GM12865 (cell line): ENCODE measurements at places on chromosomes 6 and 20.

- DNase-seq, result peak; percentile 76
Observed at GRCh38 chr6:20427856-20428255, 26.2 kb downstream of the E2F3 start.

GRCh38 chr6:32837651-32838113 is 857 bp downstream of the TAP2 start:
- no peak for DNase-seq

GRCh38 chr6:13760307-13761304 is 49.0 kb upstream of the RANBP9 start:
- DNase-seq, result no peak

DNA sequence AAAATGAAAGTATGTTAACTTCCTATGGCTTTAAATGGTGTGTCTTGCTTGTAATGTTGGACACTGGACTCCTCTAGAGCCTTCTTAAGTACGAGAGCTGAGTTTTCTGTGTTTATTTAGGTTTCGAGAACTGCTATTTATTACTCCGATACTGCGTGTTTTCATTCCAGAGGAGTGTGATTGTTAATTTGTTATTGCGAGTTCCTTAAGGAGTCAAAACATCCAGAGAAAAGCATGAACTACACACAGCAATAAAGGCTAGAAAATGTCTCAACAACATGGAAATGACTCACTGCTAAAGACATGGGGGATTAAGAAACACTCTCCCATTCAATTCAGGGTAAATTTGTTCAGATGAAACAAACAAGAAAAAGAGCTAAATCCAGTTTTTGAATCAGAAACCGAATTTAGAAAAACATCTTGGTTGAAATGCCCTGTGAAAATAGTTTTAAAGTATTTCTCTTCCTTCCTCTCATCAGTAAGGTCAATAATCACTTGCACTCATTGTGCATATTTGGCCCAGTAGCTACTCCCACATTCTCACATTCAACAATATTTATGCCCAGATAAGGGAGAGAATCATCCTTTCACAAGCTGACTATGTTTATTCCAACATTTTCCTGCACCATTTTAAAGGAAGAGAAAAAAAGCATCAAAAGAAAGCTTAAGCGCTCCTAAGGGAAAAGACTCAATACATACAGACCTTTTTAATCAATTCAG is 36.0 kb downstream of the ATXN1 start:
- DNase-seq, result no peak

DNA sequence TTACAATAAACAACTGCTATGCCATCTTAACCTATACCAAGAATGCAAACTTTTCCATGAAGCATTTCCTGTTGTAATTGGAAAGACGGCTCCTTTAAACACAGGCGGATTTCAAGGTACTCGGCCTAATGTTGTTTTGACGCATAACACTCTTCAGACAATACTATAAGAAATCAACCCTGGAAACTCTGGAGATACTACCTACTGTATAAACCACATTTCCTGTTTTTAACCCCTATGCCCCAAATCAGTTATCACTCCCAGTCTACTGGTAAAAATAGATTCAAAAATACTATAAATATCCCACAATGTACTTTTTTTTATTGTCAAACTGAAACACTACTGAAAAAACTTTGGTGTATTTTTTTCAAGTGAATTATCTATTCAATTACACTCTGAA is 118.1 kb downstream of the IRF4 start:
- DNase-seq, result no peak

- DNase-seq, result no peak
Observed at GRCh38 chr6:133394630-133395029, 153.5 kb downstream of the EYA4 start.

GRCh38 chr6:63765828-63766227 is 130.2 kb downstream of the PHF3 start:
- no peak for DNase-seq

GRCh38 chr6:168035661-168036545 is 38.4 kb downstream of the KIF25 start:
- DNase-seq, result no peak

- peak; percentile 93 for DNase-seq
Observed at GRCh38 chr6:158518191-158519127, 41.4 kb upstream of the TMEM181 start.

- DNase-seq, result no peak
Observed at GRCh38 chr6:1423578-1423977, 34.2 kb downstream of the FOXF2 start.

DNA sequence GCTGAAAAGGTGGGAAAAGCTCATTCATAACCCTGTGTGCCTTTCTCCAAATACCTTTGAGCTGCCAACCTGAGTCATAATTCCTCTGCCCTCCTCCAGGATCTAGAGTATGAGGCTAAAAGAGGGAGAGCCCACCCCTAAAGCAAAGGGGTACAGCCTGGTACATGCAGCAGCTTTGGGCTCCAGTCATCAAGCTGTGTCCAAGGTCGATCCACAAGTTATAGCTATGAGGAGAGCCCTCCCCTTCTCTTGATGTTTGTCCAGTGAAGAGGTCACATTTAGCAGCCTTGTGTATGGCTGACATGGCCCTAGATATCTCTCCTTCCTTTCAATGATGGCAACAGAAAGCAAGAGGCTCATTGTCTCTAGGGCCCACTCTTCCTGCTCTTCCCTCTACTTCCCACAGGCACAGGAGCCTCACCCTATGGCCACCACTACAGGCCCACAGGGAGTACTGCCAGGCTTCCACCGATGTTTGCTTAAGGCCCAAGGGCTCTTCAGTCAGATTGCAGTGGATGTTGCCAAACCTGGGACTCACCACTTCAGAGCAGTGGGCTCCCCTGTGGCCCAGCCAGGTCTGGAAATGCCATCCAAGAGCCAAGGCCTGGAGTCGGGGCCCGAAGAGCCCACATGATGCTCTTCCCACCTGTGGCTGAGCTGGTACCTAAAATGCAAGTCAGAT is 176.8 kb downstream of the CD83 start:
- DNase-seq, result no peak

- DNase-seq, result no peak
Observed at GRCh38 chr20:37411408-37412219, 65.7 kb downstream of the SRC start.

- no peak for DNase-seq
Observed at GRCh38 chr6:13314806-13315205, 13.5 kb downstream of the TBC1D7 start.

DNA sequence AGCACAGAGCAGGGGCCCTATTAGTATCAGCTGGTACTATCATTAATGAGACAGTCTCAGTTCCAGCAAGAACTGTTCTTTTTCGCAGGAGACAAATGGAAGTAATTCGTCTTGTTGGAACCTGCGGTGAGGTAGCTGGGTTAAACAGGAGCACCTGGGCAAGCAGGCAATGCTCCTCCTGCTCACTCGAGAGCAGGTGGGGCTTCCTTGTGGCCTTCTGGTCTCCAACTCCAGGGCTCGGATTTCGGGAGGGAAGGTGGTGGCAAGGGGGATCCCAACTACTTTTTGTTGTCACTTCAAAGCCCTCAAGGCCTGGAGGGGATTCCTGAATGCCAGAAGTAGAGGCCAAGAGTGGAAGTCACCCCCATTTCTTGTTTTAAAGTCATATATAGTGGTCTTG is 1.3 kb upstream of the SPEF1 start:
- no peak for DNase-seq

- DNase-seq, result peak; percentile 81
Observed at GRCh38 chr6:32933661-32934085, 7.2 kb downstream of the HLA-DMB start.

DNA sequence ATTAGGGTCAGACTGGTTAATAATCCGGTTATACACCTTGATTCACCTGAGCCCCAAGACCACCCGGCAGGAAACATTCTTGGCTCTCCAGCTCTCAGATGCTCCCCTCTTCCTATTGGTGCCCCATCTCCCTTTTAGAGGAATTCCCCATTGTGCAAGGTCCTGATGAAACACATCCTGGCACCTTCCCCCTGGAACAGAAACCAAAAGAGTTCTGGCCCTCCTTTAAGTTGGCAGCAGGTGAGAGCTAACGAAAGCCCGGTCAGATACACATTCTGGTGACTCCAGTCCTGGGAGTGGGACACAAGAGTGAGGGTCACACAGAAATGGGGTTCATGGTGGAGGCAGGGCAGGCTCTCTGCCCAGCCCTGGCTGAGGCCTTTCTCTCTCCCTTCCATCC is 32.2 kb downstream of the RSPO4 start:
- no peak for DNase-seq

- no peak for DNase-seq
Observed at GRCh38 chr6:32200711-32201475, 8.4 kb upstream of the GPSM3 start.

DNA sequence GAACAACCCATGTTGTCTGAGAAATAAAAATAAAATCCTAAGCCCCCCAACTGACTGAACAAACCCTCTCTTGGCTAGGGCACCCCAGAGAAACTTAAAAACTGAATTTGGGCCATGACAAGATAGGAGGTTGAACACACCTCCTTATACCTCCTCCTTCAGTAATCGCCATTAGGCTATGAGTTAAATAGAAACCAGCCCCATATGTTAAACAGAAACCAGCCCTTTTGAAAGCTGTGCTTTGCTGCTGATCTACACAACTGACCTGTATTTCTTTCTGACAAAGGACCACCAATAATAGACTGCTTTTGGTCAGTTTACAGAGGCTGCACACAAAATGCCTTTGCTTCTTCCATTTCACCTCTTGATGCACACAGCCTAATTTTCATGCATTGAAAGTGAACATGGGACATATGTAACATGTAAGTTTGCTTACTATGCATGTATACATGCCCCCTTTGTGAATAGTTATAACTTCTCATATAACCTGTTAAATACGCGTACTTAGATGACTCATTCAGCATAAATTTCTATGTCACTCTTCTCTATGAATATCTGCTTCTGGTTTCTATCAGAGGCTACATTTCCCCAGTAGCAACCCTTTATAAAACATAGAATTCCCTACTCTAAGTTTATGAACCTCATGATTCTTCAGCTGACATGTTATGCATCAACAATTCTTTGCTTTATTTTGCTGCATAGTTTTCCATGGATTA is 462.9 kb downstream of the COL12A1 start:
- peak; percentile 6 for DNase-seq

DNA sequence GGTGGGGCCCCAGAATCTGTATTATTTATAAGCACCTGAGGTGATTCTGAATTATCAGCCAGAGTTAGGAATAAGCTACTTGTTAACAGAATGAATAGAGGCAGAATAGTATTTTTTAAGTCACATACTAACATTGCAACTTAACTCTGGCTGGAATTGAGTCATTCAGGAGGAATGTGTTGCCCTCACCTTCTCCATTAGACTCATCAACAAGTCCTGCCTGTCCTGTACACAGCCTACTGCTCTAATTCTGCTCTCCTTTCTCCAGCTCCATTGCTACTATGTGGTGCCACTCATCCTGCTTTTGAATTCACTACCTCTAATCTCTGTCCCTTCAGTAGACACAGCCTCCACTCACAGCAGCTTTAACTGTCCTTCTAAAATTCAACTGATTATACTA is 669.4 kb downstream of the DHX35 start:
- no peak for DNase-seq

DNA sequence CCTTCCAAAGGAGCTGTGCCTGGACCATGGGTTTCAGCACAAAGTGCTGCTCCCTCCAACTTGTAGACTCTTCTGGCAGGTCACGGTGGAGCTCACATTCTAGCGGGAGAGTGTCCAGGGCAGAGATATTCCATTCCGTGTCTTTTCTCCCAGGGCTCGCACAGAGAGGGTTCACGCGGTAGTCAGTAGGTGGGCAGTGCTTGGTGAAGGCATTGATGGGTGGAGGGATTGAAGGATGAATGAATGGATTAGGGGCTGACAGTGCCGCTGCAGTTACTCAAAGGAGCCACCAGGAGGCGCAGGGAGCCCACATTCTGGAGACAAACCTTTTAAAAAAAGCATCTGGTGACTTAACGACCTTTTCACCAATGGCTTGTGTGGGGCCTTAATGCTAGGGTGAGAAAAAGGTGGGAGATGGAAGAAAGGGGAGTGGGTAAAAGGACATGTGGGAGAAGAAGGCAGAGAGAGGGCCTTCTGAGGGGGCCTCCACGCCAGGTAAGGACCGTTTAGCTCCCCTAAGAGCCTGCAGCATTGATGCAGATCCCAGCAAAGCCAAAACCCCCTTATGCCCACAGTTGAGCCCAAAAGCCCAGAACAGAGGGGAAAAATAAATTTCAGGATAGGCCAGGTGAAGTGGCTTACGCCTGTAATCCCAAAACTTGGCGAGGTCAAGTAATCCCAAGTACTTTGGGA is 17.5 kb upstream of the FAM110A start:
- peak; percentile 68 for DNase-seq

- no peak for DNase-seq
Observed at GRCh38 chr6:31053873-31054272, 43.6 kb downstream of the MUC22 start.

DNA sequence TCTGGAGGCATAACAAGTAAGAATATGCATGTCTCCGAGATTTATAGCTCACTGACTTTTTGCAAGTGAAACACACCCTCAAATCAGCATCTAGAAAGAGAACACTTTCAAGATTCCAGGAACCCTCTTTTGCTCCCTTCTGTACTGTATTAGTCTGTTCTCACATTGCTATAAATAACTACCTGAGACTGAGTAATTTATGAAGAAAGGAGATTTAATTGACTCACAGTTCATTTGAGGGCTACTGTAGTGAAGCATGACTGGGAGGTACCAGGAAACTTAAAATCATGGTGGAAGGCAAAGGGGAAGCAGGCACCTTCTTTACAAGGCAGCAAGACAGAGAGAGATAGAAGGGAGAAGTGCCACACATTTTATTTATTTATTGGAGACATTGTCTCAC is 269.9 kb downstream of the UTRN start:
- no peak for DNase-seq

- no peak for DNase-seq
Observed at GRCh38 chr6:163454425-163454824, 39.9 kb downstream of the QKI start.

DNA sequence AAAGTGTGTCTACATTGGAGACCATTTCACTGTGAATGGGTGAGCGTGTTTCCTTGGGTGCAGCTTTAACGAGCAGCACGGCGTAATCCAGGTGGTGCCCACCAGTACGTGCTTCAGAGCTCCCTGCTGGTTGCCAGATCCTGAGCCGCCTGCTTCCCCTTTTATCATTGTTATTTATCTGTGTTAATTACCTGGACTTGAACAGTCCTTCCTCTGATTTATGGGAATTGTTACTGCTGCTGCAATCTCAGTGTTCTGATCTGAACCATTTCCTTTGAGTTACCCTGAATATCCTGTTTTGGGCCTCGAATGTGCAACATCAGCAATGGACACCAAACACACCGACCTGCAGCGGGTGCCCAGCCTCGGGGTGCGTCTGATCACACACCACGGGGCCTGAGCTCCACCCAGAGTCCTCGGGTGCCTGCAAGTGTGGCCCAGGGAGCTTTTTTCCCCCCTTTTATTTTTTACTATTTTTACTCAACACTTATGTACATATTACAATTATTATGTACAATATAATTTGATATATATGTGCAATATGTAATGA is 81.3 kb downstream of the RPP40 start:
- no peak for DNase-seq

- no peak for DNase-seq
Observed at GRCh38 chr6:49888742-49889431, 22.6 kb upstream of the CRISP1 start.
